ENCODE measurements at places on chromosomes 3 and 15.

DNA sequence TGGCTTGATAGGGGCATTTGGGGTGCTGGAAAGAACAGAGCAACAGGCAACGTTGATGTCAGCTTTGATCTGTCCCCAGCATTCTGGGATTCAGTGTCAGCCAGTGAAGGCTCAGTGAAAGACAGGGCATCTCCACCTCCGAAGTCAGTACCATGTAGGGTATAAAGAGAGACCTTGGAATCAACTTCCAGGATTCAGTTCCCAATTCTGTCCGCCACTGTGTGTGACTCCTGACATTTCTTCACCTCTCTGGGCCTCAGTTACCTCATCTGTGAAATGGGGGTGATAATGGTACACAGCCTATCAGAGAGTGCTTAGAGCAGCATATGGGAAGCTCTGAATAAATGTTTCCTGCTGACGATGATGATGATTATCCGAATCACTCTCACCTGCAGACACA lies 55.6 kb upstream of the FLNB start:
- DNase-seq, result no peak

- DNase-seq, result peak; percentile 28
These were observed 48.2 kb upstream of the MYO5C start for GRCh38 chr15:52343831-52344230.

GRCh38 chr3:172323894-172324610 lies 124.2 kb downstream of the GHSR start:
- peak; percentile 64 for DNase-seq

DNA sequence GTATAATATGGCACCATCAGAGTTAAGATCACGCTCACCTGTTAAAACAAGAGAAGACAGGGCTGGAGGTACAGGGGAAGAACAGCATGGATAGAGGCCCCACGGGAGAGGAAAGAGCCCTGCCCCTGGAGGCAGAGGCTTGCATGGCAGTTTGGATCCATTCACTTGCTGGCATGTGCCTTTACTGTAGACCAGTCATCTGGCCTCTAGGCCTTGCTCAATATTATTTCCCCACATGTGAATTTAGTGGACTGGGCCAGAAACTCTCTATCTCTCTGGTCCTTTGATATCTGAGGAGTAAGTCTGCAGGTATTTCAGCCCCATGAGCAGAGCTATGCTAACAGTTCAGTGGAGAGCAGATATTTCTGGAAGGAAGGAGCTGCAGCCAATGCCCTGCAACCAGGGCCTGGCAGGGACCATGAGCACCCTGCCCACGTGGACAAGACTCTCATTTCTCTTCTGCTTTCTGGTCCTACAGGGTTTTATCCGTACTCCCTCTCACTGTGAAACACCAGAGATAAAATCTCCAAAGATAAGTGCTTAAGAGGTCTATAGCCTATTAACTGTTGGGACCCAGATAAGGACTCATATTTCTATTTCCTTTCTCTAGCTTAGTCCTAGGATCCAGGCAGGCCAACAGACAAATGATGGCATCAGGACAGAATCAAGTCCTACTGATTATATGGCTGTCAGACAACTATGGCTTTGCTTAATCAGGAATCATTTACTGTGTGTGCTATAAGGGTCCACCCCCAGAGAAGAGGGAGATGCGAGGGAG lies 65.0 kb downstream of the CLDN11 start:
- no peak for DNase-seq

DNA sequence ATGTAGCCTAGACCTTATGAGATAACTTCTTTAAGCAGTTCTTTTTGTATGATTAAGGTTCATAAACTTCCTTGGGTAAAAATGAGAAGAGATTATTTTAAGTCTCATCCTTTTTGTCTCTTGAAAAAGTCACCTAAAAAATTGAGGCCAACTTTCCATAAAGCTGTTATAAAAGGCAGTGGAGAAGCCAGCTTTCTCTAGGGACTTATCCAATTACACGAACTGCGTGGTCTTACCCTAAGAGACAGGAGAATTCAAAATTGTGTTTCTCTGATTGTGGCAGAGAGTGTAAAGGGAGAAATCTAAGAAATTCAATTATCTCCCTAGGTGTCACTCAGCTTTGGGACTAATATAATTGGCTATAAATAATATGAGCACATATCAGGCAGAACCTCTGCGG lies 262.0 kb downstream of the SHOX2 start:
- DNase-seq, result no peak
